ENCODE measurements at places on chromosomes 13 and 19. TPM values are rescaled to one million over a fixed set of nuclear protein-coding genes. Genes with fewer than 3 reads are reported as not detected.

GRCh38 chr13:75489502-75490263 is 7.7 kb upstream of the TBC1D4 start:
- no peaks in the 10 kb centered on the region for H3K36me3 ChIP-seq
- no peak for DNase-seq
- H3K4me1 ChIP-seq = peaks cover 3% of the 10 kb centered on the region
- no peak overlapping the region for H3K27ac ChIP-seq
- no peaks in the 10 kb centered on the region for H3K27me3 ChIP-seq

Gene UBE2L5
- total RNA-seq = not detected

Gene ZNF100
- 21.2 TPM for total RNA-seq

DNA sequence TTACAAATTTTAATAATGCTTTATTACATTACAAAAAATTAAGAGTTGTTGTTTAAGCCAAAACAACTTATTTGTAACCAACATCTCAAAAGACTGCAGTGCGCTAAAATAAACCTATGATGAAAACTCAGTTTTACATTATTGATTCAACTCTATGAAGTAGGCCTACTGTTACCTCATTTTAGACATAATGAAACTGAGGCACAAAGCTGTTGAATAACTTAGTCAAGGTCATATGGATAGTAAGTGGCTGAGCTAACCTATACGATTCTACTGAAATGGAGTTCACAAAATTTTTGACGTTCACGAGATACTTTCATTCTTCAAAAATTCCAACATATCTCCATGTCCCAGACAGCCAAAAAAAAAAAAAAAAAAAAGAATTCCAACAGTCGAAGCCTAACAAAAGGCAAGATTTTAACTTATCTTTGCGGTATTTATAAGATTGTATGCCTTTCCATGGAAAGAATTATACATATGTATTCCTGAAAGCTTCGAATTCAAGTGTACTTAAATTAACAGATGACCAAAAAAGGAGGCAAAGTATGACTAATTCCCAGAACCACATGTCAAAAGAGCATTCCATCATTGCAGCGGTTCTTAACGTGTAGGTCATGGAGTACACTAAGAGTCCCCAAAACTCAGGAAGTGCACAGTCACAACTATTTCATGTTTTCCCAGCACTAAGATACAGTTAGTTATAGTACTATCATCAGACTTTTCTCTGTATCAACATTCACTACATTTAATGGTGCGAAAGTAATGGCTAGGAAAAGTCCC is 69.4 kb downstream of the PSPC1 start:
- no peak for DNase-seq
- H3K27ac ChIP-seq = no peak overlapping the region
- no peaks in the 10 kb centered on the region for H3K4me1 ChIP-seq
- H3K36me3 ChIP-seq = peaks cover 5% of the 10 kb centered on the region

Gene ZNF431
- 39.4 TPM for total RNA-seq

DNA sequence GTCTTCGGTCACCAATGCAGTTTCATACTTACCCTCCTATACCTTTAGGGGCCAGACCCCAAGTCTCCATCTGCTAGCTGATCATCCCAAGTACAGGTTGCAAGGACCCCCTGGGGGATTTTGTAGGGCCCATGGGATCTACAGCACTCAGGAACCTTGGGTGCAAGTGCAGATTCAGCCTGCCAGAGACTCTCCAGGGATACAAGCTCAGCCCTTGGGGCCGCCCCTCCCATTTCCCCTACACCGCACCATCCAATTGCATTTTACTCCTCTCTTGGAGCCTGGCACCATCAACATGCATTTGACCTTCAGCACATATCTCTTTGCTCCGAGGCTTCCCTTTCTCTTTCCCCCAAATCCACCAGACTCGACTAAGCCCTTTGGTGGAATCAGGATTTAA is 154.7 kb upstream of the ZNF536 start:
- H3K4me1 ChIP-seq = no peaks in the 10 kb centered on the region
- H3K27me3 ChIP-seq = peaks cover 78% of the 10 kb centered on the region

Gene CCDC8
- 51.7 TPM for total RNA-seq

Gene CEACAM18
- not detected for total RNA-seq

DNA sequence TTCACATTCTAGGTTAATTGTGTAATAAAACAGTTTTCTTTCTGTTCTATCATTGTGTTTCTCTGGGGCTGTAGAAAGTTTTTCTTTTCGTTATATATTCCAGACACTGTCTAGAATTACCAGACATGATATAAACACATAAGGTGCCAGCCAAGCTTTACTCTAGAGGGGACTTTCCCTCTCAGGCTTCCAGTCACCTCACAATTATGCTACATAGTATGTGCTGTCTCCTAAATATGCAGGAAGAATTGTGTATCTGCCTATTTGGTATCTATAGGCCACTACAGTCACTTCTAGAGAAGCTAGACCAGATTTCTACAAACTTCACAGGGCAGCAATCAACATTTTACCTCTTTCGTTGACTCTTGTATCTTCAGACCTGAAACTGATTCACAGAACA is 14.6 kb downstream of the ZNF257 start:
- no peaks in the 10 kb centered on the region for H3K4me1 ChIP-seq
- no peaks in the 10 kb centered on the region for H3K27me3 ChIP-seq
- H3K4me3 ChIP-seq = no peak overlapping the region
- H3K36me3 ChIP-seq = no peaks in the 10 kb centered on the region

Gene SYT3
- total RNA-seq = 0.77 TPM

Gene C1QTNF9
- total RNA-seq = not detected

DNA sequence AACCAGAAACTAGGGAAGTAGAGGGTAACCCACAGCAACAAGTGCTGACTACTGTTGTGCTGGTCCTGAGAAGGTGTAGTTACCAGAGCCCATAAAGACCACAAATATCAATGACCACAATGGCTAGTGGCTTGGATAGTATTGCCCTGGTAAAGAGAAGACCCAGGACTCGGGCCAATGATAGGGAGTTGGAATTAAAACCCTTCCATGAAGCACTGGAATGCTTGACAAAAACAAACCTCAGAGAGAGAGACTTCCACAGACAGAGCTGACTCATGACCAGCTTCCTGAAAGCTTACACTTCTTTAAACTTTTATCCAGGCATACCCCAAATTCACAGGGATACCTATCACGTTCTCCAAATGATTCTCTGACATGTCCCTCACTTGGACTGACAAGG is 60.5 kb downstream of the WDR87 start:
- no peaks in the 10 kb centered on the region for H3K36me3 ChIP-seq
- H3K4me1 ChIP-seq = no peaks in the 10 kb centered on the region
- no peaks in the 10 kb centered on the region for H3K27me3 ChIP-seq
- H3K4me3 ChIP-seq = no peak overlapping the region

GRCh38 chr13:106042996-106043581 is 492.4 kb downstream of the EFNB2 start:
- H3K27ac ChIP-seq = no peak overlapping the region
- no peak overlapping the region for H3K4me3 ChIP-seq
- peaks cover 2% of the 10 kb centered on the region for H3K4me1 ChIP-seq
- no peak for DNase-seq

GRCh38 chr13:32733690-32734089 is 147.4 kb downstream of the PDS5B start:
- H3K36me3 ChIP-seq = peaks cover 30% of the 10 kb centered on the region
- H3K27me3 ChIP-seq = no peaks in the 10 kb centered on the region
- no peak overlapping the region for H3K4me3 ChIP-seq
- H3K4me1 ChIP-seq = peaks cover 41% of the 10 kb centered on the region
- DNase-seq = no peak

Gene PCDH9
- total RNA-seq = 31.2 TPM

GRCh38 chr13:76725211-76725610 is 161.0 kb downstream of the KCTD12 start:
- no peak for DNase-seq
- H3K4me3 ChIP-seq = no peak overlapping the region

- DNase-seq = no peak
- H3K4me1 ChIP-seq = peaks cover 4% of the 10 kb centered on the region
- no peaks in the 10 kb centered on the region for H3K27me3 ChIP-seq
- no peaks in the 10 kb centered on the region for H3K36me3 ChIP-seq
- no peak overlapping the region for H3K27ac ChIP-seq
- no peak overlapping the region for H3K4me3 ChIP-seq
Observed at GRCh38 chr13:104701591-104701990, 1635.4 kb upstream of the SLC10A2 start.

GRCh38 chr19:31943191-31943661 is 402.2 kb upstream of the ZNF507 start:
- H3K27me3 ChIP-seq = no peaks in the 10 kb centered on the region
- DNase-seq = no peak
- H3K36me3 ChIP-seq = no peaks in the 10 kb centered on the region
- no peak overlapping the region for H3K4me3 ChIP-seq
- peaks cover 60% of the 10 kb centered on the region for H3K4me1 ChIP-seq

DNA sequence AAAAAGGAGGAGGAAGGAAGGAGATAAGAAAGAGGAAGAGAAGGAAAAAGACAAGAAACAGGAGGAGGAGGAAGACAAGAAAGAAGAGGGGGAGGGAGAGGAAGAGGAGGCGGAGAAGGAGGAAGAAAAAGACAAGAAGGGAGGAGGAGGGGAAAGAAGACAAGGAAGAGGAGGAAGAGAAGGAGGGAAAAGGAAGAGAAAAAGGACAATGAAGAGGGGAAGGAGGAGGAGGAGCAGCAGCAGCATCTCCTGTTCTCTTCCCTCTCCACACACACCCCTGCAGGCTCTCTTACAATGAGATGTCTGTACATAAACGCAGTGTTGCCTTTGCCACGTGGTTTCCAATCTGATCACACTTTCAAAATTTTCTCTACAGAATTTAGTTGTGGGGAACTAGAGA is 66.6 kb downstream of the RUBCNL start:
- no peaks in the 10 kb centered on the region for H3K27me3 ChIP-seq
- no peaks in the 10 kb centered on the region for H3K4me1 ChIP-seq
- H3K36me3 ChIP-seq = no peaks in the 10 kb centered on the region
- no peak overlapping the region for H3K4me3 ChIP-seq
- H3K27ac ChIP-seq = no peak overlapping the region
- DNase-seq = no peak

Gene ZNF471
- total RNA-seq = not detected

Gene C19orf67
- 0.90 TPM for total RNA-seq

- H3K27ac ChIP-seq = no peak overlapping the region
- no peak for DNase-seq
- peaks cover 28% of the 10 kb centered on the region for H3K4me1 ChIP-seq
- H3K36me3 ChIP-seq = peaks cover 5% of the 10 kb centered on the region
- no peaks in the 10 kb centered on the region for H3K27me3 ChIP-seq
- H3K4me3 ChIP-seq = no peak overlapping the region
Observed at GRCh38 chr13:35879111-35879510, 252.1 kb downstream of the DCLK1 start.

Gene ZNF772
- 14.0 TPM for total RNA-seq

DNA sequence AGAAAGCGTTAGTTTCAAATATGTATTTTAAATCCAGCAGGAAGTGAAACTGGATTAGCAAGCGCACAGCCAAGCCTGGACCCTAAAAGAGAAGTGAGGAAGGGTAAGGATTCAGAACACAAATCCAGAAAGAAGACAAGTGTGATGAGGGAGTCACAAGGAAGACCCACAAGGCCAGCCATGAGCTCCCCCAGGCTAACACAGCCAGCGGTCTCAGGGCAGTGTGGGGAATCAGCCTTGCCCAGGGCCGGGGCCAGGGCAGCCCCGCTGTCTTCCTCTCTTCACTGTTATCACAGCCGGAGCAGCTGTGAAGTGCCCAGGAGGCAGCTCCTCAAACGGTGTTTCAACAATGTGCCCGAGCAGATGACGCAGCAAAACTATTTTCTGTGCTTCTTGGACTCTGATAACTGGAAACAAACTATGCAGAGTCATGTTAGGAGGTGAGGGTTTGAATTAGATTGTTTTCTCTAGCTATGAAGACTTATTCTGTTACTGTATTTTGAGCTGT is 12.2 kb upstream of the CDC16 start:
- H3K36me3 ChIP-seq = no peaks in the 10 kb centered on the region
- no peak overlapping the region for H3K4me3 ChIP-seq
- peak overlapping the region; percentile 61 for H3K27ac ChIP-seq
- peaks cover 17% of the 10 kb centered on the region for H3K4me1 ChIP-seq
- no peak for DNase-seq

DNA sequence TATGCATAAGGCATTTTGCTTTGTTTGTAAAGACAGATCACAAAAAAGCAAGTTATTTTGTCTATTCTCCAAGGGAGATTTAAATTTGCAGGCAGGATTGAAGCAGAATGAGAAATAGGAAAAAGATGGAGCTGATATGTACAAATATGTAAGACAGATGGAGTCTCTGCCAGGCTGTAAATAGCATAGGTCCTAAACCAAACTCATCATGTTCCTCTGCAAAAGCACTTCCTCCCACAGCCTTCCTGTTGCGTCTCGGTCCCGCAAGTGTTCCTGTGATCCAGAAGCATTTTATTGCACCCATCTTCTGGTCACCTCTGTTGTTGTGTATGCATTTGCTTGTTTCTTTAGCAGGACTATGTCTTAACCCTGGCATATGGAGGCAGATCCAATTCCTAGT is 95.7 kb upstream of the CLDN10 start:
- peaks cover 5% of the 10 kb centered on the region for H3K36me3 ChIP-seq
- no peak for DNase-seq
- H3K27me3 ChIP-seq = peaks cover 2% of the 10 kb centered on the region
- H3K27ac ChIP-seq = no peak overlapping the region
- no peak overlapping the region for H3K4me3 ChIP-seq
- no peaks in the 10 kb centered on the region for H3K4me1 ChIP-seq

Gene ZNF433
- total RNA-seq = 20.6 TPM

DNA sequence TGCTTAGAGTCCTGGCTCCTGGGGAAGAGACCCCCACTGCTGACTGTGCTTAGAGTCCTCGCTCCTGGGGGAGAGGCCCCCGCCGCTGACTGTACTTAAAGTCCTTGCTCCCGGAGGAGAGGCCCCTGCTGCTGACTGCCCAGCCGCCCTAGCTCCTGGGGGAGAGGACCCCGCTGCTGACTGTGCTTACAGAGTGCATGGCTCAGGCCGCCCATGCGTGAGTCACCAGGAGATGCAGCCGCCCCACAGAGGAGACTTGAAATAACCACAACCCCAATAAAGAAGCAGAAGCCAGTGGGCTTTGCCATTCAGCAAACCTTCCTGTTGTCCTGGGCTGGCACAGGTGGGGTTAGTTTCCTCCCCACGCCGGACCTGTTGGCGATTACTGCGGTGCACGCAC is 79.2 kb upstream of the C13orf46 start:
- H3K27ac ChIP-seq = no peak overlapping the region
- H3K4me1 ChIP-seq = peaks cover 4% of the 10 kb centered on the region
- no peak for DNase-seq
- H3K36me3 ChIP-seq = no peaks in the 10 kb centered on the region
- no peaks in the 10 kb centered on the region for H3K27me3 ChIP-seq

Gene SPRY2
- 59.9 TPM for total RNA-seq

- H3K27ac ChIP-seq = no peak overlapping the region
- no peaks in the 10 kb centered on the region for H3K36me3 ChIP-seq
- no peak for DNase-seq
- no peaks in the 10 kb centered on the region for H3K27me3 ChIP-seq
- H3K4me1 ChIP-seq = peaks cover 7% of the 10 kb centered on the region
Observed at GRCh38 chr13:40016953-40017660, 361.6 kb downstream of the COG6 start.

All from mesothelial cell of epicardium (in vitro differentiated cells).